Hematopoietic multipotent progenitor cell treated with erythropoietin and hydrocortisone succinate and interleukin-3 and kit ligand, for 15 days (in vitro differentiated cells): ENCODE measurements at places on chromosomes 11 and 22.

- DNase-seq: no peak
Measured at GRCh38 chr11:12943311-12943710, 65.8 kb upstream of the RASSF10 start.

DNA sequence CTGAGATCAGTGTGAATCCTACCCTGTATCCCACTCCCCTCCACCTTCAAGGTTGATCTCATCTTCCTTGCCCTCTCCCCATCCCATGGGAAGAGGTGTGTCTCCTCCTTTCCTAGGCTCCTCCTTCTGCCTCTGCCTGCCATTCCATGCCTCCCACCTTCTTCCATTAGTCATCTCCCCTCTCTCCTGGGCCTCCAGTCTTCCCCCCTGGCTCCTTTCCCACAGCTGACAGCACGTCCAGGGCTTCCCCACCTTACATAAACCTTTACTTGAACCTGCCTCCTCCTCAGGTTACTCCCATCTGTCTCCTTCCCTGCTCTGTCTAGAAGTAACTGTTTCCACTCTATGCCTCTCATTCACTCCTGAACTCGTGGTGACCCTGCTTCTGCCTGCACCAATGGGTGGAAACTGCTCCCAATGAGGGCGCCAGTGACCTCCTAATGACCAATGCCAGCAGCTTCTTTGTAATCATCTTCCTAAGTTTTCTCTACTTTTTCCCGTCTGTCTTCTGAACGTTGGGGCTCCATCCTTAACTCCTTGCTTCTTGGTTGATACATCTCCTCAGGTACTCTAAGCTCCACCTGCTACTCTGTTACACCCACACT lies 266.9 kb upstream of the NARS2 start:
- DNase-seq: no peak

DNA sequence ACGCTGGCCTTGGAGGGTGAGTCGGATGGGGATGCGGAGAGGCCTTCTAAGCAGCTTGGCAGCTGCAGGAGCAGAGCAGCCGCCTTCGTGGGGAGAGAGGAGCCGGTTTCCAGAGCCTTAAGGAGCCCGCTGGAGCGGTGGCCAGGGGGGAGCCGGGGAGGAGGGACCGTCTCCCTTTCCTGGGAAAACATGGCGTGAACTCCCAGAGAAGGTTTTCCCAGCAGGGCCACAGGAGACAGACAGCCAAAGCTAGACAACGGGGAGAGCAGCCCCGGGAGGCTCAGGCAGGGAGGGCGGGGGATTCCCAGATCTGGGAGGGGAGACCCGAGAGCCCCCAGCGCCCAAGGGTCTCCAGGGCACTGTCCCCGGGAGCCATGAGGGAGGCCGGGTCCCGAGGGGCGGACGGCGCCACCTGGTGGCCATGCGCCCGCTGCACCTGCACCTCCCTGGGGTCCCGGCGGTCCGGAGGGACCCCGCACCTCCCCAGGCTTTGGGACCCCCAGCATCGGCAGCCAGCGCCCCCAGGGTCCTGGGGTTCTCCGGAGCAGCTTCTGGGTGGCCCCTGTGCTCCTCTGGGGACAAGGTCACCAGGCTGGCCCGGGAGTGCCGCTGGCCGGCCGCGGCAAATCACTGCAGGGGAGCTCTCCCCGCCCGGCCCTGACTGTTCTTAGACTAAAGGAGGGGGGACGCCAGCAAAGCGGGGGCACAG lies 2.4 kb upstream of the SYT8 start:
- peak; percentile 57 for DNase-seq

DNA sequence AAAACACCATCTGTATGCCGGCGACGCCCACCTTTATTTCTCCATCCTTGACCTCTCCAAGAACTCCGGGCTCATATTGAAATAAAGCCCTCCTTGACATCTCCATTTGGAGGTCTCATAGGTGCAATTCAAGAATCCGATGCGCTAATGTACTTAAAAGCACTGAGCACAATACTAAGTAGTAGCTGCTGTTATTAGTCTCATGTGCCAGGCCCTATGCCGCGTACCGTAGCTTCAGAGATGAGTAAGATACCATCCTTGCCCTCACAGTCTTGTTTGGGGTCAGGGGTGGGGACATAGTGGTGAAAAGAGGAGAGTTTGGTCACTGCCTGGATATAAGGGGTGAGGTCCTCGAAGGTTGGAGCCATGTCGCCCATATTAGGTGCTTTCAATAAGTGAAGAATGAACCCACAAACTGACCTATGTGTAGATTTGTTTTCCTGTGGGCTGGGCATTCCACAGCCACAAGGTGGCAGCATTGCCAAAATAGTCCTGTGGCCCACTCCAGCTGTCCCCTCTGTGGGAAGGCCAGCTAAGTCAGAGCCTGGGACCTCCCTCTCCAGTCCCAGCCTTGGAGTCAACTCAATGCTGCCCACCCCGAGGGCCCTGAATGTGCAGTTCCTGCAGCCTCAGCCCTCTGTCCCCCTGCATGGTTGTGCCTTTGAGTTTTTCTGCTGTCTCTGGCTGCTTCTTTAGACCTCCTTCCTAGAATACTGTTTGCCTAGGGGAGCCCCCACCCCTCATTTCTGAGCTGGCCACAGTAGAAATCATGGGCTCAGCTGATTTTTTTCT lies 6.5 kb downstream of the DCPS start:
- DNase-seq: peak; percentile 80

DNA sequence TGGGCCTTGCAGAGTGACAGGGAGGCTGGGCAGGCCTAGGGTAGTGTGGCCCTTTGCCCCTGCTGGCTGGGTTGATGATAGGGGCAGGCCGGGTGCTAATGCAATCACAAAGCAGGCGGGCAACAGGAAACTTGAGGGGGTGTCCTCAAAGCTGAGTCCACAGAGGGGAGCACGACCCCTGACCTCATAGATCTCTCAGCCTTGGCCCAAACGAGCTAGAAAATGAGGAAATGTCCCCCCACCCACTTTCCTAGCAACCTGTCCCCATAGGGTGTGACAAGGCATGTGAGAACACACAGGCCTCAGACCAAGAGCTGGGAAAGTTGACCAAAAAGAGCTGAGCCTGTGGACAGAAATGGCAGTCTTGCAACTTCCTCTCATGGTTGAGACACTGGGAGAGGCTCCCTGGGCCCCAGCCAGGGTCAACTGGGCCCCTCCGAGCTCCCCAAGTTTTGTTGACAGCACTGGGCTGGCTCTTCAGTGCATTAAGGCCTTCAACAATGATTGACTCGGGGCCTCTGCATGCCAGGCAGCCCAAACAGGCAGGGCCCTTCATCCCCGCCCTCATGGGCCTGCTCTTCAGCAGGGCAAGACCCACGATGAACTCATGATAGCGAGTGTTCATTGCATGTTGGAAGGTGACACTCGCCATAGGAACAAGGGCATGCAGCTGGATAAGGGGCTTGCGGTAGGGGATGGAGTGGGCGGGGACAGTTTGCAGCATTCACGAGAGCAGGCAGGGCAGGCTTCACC lies 9.8 kb upstream of the SPI1 start:
- no peak for DNase-seq

GRCh38 chr11:133898770-133899115 lies 53.4 kb upstream of the SPATA19 start:
- DNase-seq: no peak

GRCh38 chr22:22759371-22759770 lies 115.0 kb downstream of the GGTLC2 start:
- DNase-seq: no peak

DNA sequence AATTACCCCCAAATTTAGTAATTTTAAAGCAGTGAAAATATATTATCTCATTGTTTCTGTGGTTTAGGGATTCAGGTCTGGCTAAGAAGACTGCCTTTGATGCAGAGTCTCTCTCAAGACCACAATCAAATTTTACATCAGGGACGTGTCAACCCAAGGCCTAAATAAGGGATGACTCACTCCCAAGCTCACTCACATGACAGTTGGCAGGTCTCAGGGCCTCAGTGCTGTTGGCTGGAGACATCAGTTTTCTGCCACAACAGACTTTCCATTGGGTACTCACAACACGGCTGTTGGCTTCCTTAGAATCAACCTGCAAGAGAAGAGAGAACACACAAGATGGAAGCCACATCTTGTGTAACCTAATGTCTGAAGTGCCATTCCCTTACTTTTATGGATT lies 377.3 kb downstream of the FAM181B start:
- no peak for DNase-seq

- DNase-seq: no peak
Measured at GRCh38 chr11:127531167-127531566, 530.6 kb upstream of the KIRREL3 start.

- no peak for DNase-seq
Measured at GRCh38 chr22:21849489-21849888, 18.0 kb downstream of the MAPK1 start.

DNA sequence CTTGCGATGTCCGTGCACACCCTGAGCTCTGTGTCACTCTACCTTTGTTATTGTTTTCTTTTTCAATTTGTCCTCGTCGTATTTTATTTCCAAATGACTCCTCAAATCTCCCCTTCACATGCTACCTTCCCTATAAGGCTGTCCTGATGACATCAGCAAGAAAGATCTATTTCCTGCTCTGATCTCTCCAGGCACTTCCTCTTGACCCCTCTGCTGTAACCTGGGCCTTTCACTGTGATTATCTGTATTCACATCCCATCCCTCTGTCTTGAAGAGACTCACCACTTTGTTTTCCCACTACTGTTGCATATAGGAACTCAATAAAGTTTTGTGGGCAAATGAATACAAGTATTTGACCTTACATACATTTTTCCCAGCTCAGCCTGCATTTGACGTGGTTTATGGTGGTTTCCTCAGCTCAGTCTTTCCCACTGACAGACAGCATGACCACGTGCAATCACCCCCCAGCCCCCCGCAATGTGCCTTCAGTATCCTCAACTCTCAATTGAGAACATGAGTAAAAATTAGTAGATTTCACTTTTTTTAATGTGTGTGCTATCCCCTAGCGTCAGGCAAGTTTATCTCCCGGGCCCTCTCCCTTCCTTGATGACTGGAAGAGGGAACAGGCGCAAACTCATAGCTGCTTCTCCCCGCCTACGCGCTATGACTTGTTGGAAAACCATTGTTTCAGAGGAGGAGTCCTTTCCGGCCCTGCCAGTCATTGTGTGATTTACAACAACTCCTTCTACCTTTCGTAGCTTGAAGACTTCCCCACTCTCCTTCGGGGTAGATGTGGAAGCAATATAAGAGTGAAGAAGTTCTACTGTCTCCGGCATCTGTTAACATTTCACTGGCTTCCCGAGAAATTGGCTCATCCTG lies 498.5 kb downstream of the NTM start:
- DNase-seq: no peak

DNA sequence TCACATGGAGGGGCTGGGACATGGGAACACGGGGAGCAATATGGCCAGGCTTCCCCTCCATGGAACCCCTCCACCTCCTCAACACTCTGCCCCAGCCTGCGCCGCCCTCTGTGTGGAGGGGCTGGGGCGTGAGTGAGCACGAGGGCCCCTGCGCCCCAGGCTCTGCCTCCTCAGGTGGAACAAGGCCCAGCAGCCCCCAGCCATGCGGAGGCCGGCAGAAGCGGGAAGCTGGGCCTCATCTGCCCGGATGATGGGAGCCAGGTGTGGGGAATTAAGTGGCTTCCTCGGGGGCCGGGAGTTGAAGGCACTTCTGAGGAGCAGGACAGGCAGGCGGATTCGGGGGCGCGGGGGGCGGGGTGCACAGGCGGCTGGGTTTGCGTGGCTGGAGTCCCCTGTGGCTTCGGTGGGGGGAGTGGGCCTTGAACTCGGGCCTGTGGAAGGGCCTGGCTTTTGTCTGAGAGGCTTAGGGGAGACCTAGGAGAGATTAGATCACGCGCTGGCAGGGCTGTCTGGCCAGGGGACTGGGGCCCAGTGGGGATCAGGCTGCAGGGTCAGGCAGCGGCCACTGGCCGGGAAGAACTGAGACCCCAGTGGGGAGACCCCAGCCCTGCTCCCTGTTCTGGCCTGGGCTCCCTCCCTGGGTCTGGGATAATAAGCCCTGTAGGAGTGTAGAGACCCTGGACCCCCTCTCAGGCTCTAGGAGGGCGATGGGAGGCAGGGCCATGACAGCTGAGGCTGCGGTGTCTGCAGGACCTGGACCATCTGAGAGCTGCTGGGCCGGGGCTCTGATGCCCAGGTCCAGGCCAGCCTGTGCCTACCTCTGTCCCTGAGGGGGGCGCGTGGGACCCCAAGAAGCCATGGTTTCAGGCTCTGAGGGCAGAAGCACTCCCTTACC lies 13.3 kb downstream of the PRR33 start:
- no peak for DNase-seq

- no peak for DNase-seq
Measured at GRCh38 chr22:24845041-24845898, 39.3 kb downstream of the SGSM1 start.

DNA sequence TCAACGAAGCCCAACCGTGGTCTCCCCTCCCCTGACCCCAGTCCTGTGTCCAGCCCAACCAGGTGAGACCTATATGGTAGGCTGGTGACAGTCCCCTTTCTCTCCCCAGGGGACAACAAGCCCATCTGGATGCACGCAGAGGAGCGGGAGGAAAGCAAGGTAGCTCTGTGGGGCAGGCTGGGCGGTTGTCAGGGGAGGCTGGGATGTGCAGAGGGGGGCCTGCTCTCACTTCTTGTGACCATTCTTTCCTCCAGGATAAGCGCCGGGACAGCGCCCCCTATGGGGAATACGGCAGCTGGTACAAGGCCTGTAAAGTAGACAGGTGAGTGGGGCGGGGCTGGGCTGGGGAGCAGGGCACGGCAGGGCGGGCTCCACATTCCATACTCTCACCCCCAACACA lies 3.5 kb upstream of the RAB1B start:
- peak; percentile 24 for DNase-seq

DNA sequence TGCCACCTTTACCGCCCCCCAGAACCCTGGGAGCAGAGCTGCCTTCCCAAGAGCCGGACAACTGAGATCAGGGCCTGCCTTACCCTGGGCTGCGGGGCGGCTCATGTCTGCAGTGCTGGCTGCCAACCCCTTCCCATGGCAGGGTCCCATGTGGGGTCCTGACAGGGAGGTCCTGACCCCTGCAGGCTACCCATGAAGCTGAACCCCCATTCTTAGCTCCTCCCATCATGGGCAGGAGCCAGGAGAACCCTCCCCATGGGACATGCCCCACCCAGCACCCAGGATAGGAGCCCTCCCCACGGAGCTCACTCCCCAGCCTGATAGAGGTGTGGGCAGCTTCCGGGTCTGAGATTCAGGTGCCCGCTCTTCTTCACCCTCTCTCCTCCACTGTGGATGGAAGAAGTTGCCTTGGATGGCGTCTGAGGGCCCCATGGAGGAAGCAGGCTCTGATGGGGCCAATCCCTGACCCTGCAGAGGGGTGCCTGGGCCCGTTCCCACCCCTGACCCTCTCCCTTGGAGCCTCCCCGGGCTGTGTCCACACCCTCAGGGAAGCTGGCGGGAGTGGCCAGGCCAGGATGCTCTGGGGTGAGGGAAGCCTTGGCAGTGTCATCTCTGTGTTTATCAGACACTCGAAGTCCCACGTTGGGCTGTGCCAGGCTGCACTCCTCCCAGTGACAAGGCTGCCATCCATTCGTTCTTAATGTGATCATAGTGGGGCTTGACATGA lies 1508.2 kb downstream of the BRD1 start:
- no peak for DNase-seq

GRCh38 chr11:110355011-110355744 lies 58.8 kb upstream of the RDX start:
- DNase-seq: no peak
